ENCODE measurements at places on chromosomes 12 and 14.

DNA sequence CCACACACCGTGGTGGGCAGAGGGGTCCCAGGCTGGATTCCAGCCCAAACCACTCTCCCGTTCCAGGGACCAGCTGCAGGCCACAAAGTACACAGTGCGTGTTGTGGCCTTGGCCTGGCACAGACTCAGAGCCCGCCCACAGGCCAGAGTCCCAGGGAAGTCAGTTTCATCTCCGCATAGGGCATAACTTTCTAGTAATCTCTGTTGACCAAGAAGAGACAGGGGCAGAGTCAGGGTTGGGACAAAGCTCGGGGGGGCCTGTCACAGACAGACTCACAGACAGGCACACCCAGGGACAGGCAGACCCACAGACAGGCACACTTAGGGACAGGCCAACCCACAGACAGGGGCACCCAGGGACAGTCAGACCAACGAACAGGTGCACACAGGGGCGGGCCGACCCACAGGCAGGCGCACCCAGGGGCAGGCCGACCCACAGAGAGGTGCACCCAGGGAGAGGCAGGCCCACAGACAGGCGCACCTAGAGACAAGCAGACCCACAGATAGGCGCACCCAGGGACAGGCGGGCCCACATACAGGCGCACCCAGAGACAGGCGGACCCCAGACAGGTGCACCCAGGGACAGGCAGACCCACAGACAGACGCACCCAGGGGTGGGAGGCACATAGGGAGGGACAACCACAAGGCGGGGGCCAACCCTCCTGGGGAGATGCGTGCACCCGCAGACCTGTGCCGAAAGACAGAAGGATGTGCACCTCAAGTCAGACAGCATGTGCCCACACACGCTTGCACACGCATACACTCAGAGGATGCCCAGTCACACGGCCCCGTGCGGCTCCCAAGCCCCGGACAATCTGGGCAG is 323.3 kb upstream of the RTL1 start:
- no peak for DNase-seq

- DNase-seq: no peak
Measured at GRCh38 chr12:31234053-31234840, 91.7 kb downstream of the SINHCAF start.

GRCh38 chr12:88437226-88437625 is 143.0 kb downstream of the KITLG start:
- no peak for DNase-seq

- DNase-seq: no peak
Measured at GRCh38 chr14:90184571-90185266, 71.6 kb upstream of the PSMC1 start.

- no peak for DNase-seq
Measured at GRCh38 chr14:92880351-92880750, 42.6 kb upstream of the CHGA start.

DNA sequence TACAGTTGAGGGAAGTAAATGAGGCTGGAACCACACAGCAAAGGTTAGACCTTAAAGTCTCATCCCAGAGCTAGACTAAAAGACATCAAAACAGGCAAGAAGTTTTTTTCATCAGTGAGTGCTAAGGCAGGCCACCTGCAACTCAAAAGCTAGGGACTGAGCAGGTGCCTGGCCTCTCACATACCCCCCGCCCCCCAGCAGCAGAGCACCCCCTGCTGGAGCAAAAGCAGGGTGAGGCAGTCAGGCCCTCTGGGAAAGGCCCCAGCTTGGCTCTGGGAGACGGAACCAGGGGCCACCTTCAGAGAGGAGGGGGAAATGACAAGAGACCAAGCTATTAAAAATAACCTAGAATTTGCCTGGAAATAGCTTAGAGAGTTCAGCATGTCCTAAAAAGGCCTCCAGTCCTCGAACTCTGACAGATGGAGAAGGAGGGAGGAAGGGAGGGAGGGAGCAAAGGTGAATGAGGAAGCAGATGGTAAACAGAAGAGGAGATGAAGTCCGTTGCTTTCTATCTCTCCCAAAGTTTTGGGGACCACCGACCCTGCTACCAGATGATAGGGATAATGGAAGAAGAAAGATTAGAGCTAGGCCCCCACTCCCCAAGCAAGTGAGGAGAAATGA is 1.8 kb downstream of the ITGA7 start:
- no peak for DNase-seq

DNA sequence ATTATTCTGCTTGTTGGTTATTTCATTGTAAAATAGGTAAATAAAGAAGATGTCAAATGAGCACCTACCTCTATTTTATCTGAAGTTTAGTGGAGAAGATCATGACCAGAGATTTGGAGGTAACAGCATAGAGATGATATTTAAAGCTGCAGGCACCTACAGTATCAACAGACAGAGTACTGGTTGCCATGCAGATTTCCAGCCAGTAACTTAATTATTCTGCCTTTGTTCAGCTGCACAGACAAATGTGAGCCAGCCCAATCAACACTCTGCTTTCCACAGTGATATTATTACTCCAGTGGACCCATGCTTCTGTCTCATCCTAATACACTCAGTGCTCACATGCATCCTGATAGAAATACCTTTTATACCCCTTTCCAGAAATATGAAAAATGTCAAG is 348.5 kb upstream of the RGS6 start:
- DNase-seq: no peak

DNA sequence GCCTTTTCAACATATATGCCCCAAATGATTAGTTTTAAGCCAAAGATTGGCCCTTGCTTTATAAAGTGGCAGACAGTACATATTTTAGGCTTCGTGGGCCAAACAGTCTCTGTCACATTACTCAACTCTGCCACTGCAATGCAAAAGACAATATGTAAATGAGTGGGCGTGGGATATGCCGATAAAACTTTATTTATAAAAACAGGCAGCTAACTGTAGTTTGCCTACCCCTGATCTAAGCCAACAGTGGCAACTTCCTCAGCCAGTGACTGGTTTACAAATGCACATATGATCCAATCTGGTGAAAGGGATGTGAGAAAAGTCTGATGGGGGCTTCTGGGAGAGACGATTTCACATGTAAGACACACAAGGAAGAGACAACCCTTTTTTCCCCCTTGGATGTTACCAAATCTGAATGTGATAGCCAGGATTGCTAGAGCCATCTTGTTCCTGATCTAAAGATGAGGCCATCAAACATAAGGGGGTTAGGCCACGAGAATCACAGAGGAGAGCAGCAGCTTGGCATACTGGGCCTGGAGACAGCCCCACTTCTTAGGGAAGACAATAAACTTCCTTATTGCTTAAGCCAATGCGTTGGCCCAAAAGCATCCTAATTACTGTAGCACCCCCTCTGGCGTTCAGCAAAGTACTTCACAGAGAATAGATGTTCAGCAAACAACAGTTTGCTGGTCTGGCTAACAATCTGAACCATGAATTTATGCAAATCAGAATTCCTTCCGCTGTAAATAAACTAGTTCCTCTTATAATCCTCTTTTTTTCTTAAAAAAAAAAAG is 75.2 kb upstream of the TMCC3 start:
- DNase-seq: no peak
